IPS DF 6.9 (cell line): ENCODE measurements at places on chromosomes 7 and 10.

DNA sequence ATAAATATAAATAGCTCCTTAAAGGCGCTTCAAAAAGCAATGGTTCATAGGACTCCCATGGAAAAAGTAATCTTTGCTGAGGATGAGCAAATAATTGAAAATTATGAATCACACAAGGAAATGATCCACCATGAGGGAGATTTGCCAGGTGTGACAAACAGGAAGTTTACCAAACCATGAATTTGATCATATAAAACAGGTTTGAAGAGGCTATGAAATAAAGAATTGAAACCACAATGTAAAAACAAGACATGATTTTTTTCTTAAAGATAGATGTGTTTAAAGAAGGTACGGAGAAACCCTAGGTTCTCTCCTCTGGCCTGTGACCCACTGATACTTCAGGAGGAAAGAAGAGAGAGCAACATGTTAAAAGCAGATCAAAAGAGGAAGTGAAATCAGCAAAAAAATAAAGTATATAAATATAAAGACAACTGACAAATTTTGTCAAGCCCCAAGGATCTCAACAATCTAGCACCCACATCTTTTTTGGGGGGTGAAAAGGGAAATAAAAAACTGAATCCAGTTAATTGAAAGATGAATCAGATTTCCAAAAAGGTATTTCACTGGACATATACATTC is 111.3 kb upstream of the ASAH2 start:
- DNase-seq = no peak

- DNase-seq = no peak
Observed at GRCh38 chr7:43758029-43758821, at the start of gene BLVRA. BLVRA (plus strand) TSS chr7:43758680; CDS start chr7:43771159, 12,479 bp downstream.

DNA sequence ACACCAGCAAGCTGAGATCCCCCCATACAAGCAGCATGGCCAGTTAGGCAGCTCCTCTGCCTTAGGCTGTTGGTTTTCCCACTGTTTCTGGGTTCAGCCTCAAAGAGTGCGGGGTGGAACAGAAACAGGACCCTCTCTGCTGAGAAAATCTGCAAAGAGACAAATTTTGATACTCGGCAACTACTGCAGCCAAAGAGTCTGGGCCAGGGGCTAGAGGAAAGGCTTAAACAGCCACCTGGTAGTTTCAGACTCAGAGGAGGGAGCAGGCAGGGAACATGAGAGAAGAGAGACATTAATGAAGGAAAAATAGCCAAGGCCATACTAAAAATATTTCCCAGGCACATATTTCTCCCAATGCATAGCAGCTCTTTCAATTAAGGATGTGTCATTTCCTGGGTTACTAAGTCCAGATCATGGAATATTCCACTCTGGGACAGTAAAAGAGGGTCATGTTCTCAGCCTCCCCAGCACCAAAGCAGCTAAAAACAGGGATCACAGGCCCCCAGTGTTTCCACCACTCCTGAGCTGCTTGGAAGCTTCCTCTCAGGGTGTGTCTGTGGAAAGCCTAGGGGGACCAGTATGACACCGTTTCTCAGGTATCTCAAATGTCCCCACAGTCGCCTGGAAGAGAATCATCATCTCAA is 29.8 kb downstream of the PDLIM1 start:
- no peak for DNase-seq

DNA sequence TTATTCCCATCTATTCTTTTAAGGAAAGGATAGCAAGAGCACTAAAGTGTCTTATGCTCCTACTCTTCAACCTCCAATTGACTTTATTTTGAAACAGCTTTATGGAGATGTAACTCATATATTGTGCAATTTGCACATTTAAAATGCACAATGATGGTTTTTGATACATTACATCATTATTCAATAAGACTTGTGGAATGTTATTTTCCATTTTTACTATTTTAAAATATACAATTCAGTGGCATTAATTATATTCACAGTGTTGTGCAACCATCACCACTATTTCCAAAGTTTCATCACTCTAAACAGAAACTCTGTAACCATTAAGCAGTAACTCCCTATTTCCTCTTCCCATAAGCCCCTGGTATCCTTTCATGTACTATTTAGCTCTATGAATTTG is 489.8 kb downstream of the NEBL start:
- DNase-seq = no peak

DNA sequence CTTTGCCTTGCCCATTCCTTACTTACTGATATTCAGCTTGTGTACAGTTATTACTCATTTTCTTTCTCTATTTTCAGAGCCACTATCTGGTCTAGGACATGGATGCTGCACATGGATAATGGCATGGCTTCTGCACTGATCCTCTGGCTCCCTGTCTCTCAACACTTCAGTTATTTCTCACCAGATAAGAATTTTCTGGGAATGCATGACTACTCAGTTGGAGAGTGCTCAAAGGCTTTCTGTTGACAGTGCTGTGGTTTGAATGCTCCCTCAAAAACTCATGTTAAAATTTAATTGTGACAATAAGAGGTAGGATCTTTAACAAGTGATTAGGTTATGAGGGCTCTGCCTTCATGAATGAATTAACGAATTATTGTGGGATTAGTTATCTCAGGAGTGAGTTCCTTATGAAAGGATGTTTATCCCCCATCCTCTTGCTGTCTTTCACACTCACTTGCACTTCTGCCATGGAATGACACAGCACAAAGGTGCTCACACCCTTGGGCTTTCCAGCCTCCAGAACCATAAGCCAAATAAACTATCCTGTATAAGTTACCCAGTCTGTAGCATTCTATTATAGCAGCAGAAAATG is 16.1 kb upstream of the PIK3CG start:
- no peak for DNase-seq

DNA sequence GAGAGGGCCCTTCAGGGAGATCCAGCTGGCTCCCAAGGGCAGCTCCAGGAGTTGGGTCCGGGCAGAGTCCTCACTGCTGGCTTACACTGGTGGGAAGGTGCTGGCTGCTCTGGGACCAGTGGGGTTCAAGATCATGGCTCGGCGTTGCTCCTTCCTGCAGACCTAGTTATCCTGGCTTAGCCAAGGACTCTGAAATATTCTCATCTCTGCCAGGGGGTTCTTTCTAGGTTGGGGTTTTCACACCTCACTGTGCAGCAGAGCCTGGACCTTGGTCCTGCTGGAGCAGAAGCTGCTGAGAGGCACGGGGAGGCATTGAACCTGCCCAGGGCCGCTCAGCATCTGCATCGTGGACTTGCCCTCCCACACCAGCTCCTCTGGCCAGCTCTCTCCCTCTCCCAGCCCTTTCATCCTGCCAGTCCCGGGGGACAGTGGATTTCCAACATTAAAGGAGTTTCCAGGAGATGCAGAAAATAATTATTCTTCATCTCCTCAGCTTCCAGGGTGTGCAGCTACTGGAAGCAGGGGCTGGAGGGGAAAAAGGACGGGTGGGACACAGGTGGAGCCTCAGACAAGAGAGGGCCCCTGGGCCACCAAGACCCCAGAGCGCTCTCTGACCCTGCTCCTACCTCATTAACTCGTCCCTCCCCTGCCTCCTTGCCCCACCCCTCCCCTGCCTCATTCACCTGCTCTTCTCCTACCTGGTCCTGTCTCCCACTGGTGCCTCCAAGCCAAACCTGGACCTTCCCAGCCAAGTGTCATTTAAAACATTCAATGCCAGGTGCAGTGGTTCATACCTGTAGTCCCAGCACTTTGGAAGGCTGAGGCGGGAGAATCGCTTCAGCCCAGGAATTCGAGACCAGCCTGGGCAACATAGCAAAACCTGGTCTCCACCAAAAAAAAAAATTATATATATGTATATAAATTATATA is 42.5 kb downstream of the JAKMIP3 start:
- DNase-seq = no peak

- DNase-seq = no peak
Observed at GRCh38 chr10:55750458-55750857, 610.6 kb downstream of the ZWINT start.

GRCh38 chr7:68176974-68177373 is 1180.3 kb downstream of the TYW1 start:
- peak; percentile 0 for DNase-seq

GRCh38 chr10:61451357-61451756 is 1.8 kb downstream of the TMEM26 start:
- DNase-seq = no peak
